Breast epithelium (tissue), 4 donors: ENCODE measurements at places on chromosomes 1 and 21. TPM values are rescaled to one million over a fixed set of nuclear protein-coding genes. Genes with fewer than 3 reads are reported as not detected.

The CDK18 gene
- total RNA-seq: 9.2 TPM

The S1PR1 gene
- 133 TPM for total RNA-seq

GRCh38 chr1:117817629-117818028, 111.8 kb downstream of the GDAP2 start:
- H3K36me3 ChIP-seq: no peaks in the 10 kb centered on the region
- H3K4me1 ChIP-seq: no peaks in the 10 kb centered on the region
- no peak overlapping the region for H3K27ac ChIP-seq
- H3K27me3 ChIP-seq: no peaks in the 10 kb centered on the region

The ZNF281 gene
- total RNA-seq: 11.0 TPM

GRCh38 chr1:200610846-200611245, 9.7 kb downstream of the KIF14 start:
- no peaks in the 10 kb centered on the region for H3K4me1 ChIP-seq
- H3K4me3 ChIP-seq: no peak overlapping the region

GRCh38 chr1:21326861-21327344, 36.6 kb upstream of the ECE1 start:
- H3K27ac ChIP-seq: peak overlapping the region; percentile 94
- peaks cover 56% of the 10 kb centered on the region for H3K4me1 ChIP-seq
- no peak for DNase-seq
- no peak overlapping the region for H3K4me3 ChIP-seq
- no peaks in the 10 kb centered on the region for H3K27me3 ChIP-seq
- H3K36me3 ChIP-seq: no peaks in the 10 kb centered on the region

- no peaks in the 10 kb centered on the region for H3K36me3 ChIP-seq
- no peak overlapping the region for H3K4me3 ChIP-seq
- DNase-seq: no peak
- no peaks in the 10 kb centered on the region for H3K4me1 ChIP-seq
These were observed 41.7 kb upstream of the ANGPTL1 start for GRCh38 chr1:178912597-178912996.

GRCh38 chr21:33490991-33491372, 534 bp downstream of the DNAJC28 start:
- peak overlapping the region; percentile 85 for H3K4me3 ChIP-seq
- H3K27ac ChIP-seq: peak overlapping the region; percentile 87
- H3K4me1 ChIP-seq: no peaks in the 10 kb centered on the region
- H3K36me3 ChIP-seq: no peaks in the 10 kb centered on the region

GRCh38 chr1:9167638-9168037, 38.7 kb upstream of the GPR157 start:
- H3K4me3 ChIP-seq: no peak overlapping the region
- no peaks in the 10 kb centered on the region for H3K27me3 ChIP-seq
- H3K27ac ChIP-seq: peak overlapping the region; percentile 30
- peaks cover 4% of the 10 kb centered on the region for H3K4me1 ChIP-seq

GRCh38 chr1:157115429-157115838, 15.8 kb upstream of the ETV3L start:
- H3K4me3 ChIP-seq: no peak overlapping the region
- no peaks in the 10 kb centered on the region for H3K36me3 ChIP-seq
- no peaks in the 10 kb centered on the region for H3K27me3 ChIP-seq
- H3K4me1 ChIP-seq: no peaks in the 10 kb centered on the region

GRCh38 chr1:3011631-3012455, 9.4 kb upstream of the ACTRT2 start:
- H3K27me3 ChIP-seq: peaks cover 78% of the 10 kb centered on the region
- no peak overlapping the region for H3K4me3 ChIP-seq
- no peaks in the 10 kb centered on the region for H3K36me3 ChIP-seq
- H3K4me1 ChIP-seq: no peaks in the 10 kb centered on the region
- DNase-seq: peak; percentile 37

The COL6A1 gene
- 201 TPM for total RNA-seq

The IL12RB2 gene
- 0.33 TPM for total RNA-seq

The OR2L2 gene
- total RNA-seq: not detected

GRCh38 chr1:7784492-7785071, 491 bp downstream of the PER3 start:
- no peaks in the 10 kb centered on the region for H3K4me1 ChIP-seq
- H3K27ac ChIP-seq: peak overlapping the region; percentile 96
- H3K27me3 ChIP-seq: no peaks in the 10 kb centered on the region
- H3K36me3 ChIP-seq: no peaks in the 10 kb centered on the region

The TNFRSF1B gene
- total RNA-seq: 48.8 TPM

GRCh38 chr21:35226968-35227744, 178.1 kb upstream of the RUNX1 start:
- peaks cover 10% of the 10 kb centered on the region for H3K4me1 ChIP-seq
- peak overlapping the region; percentile 79 for H3K27ac ChIP-seq
- no peak overlapping the region for H3K4me3 ChIP-seq
- H3K27me3 ChIP-seq: no peaks in the 10 kb centered on the region

DNA sequence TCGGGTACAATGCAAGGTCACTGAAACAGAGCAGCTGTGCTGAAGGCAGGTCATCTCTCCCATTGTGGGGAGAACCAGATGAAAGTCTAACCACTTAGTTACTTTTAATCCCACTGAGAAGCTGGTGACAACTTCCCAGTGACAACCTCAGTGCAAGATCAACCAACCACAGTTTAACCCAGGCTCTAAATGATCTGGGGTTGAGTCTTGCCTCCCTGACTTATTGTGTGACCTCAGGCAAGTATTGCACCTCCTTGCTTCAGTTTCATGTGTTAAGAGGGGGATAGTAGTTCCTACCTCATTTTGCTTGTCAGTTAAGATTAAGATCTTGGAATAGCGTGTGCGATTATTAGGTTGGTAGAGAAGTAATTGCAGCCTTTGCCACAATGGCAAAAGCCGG, 3.2 kb downstream of the ZP4 start:
- no peak for DNase-seq
- no peak overlapping the region for H3K4me3 ChIP-seq
- H3K27ac ChIP-seq: no peak overlapping the region
- H3K4me1 ChIP-seq: no peaks in the 10 kb centered on the region
- H3K27me3 ChIP-seq: no peaks in the 10 kb centered on the region
- H3K36me3 ChIP-seq: no peaks in the 10 kb centered on the region

The SLC44A3 gene
- 12.6 TPM for total RNA-seq

GRCh38 chr1:179322557-179322956, 29.0 kb downstream of the SOAT1 start:
- H3K27ac ChIP-seq: no peak overlapping the region
- H3K4me1 ChIP-seq: no peaks in the 10 kb centered on the region
- no peaks in the 10 kb centered on the region for H3K36me3 ChIP-seq
- no peaks in the 10 kb centered on the region for H3K27me3 ChIP-seq
- H3K4me3 ChIP-seq: no peak overlapping the region

DNA sequence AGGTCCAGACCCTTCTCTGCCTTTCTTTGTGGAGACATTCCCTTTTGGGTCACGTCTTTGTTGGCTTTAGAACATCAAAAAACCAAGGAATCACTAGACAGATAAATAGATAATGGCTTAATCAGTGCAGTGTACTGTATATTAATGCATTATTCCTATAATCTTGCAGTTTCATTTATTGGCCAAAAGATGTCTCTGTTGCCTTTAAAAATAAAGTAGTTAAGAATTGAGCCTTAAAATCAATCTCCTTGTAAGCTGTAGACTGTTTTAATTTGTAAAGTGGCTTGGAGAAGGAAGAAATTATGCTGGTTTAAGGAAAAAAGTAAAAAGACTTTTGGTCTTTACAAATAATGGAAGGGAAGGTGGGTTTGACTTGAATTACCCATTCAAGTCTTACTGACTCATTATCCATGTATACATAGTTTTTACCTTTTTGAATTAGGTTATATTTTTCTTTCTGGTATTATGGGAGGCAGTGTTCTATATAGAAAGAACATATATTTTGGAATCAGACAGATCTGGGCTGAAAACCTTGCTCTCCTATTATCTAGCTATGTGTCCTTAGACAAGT, 84.6 kb downstream of the VPS13D start:
- no peak overlapping the region for H3K4me3 ChIP-seq
- no peaks in the 10 kb centered on the region for H3K4me1 ChIP-seq
- DNase-seq: no peak
- no peaks in the 10 kb centered on the region for H3K27me3 ChIP-seq
- H3K36me3 ChIP-seq: no peaks in the 10 kb centered on the region

DNA sequence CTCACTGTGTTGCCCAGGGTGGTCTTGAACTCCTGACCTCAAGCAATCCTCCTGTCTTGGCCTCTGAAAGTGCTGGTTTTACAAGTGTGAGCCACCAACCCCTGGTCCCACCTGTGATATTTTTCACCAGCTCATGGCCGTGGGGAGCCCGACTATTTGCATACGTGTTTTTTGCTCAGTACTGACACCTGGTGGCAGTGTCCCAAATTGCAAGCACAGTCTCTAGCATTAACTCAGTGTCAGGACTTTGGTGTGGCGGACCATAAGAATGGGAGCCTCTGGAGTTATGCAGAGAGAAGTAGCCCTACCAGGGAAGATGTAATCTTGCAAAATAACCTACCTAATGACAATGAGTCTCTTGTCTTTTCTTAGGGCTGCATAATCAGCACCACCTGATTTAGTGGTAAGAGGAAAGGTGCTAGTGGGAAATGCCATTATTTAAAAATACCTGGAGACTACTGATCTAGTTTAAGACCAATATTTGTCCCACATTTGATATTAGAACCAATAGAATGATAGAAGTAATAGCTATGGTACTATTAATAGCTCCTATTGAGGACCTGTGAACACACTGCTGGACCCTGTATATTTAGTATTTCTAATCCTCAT, 305.4 kb downstream of the DISC1 start:
- no peaks in the 10 kb centered on the region for H3K4me1 ChIP-seq
- no peak for DNase-seq
- no peak overlapping the region for H3K27ac ChIP-seq
- no peaks in the 10 kb centered on the region for H3K27me3 ChIP-seq
- H3K4me3 ChIP-seq: no peak overlapping the region

DNA sequence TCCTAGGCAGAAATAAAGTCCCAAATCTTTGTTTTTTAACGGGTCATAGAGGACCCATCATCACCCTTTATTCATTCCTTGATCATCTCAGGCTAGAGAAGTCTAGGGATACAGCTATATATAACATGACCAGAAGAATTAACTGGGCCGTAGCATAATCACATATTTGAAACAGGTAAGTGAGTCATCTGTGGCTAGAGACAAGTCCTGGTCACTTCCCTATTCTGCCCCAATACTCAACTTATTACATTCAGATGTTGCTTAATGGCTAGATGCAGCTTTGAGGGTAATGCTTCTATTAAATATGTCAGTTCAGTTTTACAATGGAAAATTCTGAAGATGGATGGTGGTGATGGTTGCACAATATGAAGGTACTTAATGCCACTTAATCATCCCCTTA, 47.0 kb downstream of the EXO1 start:
- no peaks in the 10 kb centered on the region for H3K36me3 ChIP-seq
- H3K4me3 ChIP-seq: no peak overlapping the region
- no peaks in the 10 kb centered on the region for H3K4me1 ChIP-seq
- H3K27ac ChIP-seq: no peak overlapping the region
- DNase-seq: no peak

DNA sequence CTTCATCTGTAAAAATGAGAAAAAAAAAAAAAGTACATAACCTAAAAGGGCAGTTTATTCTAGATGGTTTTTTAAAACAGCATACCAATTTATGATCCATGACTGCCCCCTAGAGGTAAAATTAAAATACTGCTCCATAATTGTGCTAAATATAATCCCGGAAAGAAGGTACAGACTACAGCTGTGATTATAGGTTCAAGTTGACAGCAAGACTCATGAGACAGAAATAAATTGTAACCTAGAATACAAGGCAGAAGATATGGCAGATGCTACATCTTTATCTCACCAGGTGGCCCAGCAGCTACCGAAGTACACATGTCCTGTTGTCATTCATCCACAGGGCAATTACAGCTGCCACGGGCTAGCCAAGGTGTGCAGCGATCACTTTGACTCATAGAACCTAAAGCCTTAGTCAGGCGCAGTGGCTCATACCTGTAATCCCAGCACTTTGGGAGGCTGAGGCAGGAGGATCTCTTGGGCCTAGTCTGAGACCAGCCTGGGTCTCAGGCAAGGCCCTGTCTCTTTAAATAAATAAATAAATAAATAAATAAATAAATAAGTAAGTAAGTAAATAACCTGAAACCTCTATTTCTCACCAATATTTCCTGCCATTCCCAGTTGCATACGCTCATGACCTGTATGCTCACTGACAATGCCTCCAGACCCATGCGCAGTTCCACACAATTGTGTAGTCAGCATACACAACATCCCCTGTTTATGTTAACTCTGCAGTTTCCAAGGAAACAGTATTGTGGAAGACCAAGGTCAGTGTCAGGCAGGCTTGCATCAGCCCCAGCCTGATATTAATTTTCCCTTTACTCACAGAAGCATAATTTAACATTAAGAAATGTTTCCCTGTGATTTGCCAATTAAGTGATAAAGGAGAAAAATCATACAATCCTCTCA, 18.3 kb upstream of the PPIE start:
- H3K4me1 ChIP-seq: no peaks in the 10 kb centered on the region
- DNase-seq: no peak
- H3K27ac ChIP-seq: no peak overlapping the region
- no peaks in the 10 kb centered on the region for H3K36me3 ChIP-seq

DNA sequence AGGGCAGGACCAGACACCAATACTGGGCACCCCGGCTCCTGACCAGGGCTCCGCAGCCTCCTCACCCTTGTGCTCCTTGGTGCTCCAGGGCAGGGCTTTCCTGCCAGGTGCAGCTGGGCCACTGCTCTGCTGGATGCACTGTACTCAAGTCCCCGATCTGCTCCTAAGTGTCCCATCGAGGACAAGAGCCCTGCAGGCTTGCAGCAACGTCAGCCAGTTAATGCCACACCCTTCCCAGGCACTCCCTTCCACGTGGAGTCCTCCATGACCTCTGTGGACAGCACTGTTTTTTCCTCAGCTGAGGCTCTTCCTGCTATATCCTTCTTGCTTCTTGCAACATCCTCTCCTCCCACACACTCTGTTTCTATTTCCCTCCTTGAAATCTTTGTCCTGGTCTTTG, 94.0 kb upstream of the NGF start:
- no peaks in the 10 kb centered on the region for H3K36me3 ChIP-seq
- H3K4me1 ChIP-seq: no peaks in the 10 kb centered on the region
- H3K4me3 ChIP-seq: no peak overlapping the region
- no peak overlapping the region for H3K27ac ChIP-seq
- no peaks in the 10 kb centered on the region for H3K27me3 ChIP-seq

- H3K4me3 ChIP-seq: peak within 1 kb of the TSS; percentile 72
- H3K27me3 ChIP-seq: peaks cover 2% of the 10 kb centered on the region
- no peaks in the 10 kb centered on the region for H3K36me3 ChIP-seq
- DNase-seq: no peak
- H3K4me1 ChIP-seq: no peaks in the 10 kb centered on the region
These were observed at the start of gene MIXL1 for GRCh38 chr1:226223157-226223785. TSS of gene MIXL1 (plus strand) at chr1:226223664. CDS start at chr1:226223682, 18 bp downstream.

The GPR137B gene
- 25.6 TPM for total RNA-seq
